SHP77 (cell line): ENCODE measurements at places on chromosomes 6 and 20.

GRCh38 chr6:22690446-22690845, 121.1 kb downstream of the HDGFL1 start:
- no peak for DNase-seq

GRCh38 chr20:35238735-35239134, 12.2 kb downstream of the MMP24 start:
- DNase-seq, result no peak

DNA sequence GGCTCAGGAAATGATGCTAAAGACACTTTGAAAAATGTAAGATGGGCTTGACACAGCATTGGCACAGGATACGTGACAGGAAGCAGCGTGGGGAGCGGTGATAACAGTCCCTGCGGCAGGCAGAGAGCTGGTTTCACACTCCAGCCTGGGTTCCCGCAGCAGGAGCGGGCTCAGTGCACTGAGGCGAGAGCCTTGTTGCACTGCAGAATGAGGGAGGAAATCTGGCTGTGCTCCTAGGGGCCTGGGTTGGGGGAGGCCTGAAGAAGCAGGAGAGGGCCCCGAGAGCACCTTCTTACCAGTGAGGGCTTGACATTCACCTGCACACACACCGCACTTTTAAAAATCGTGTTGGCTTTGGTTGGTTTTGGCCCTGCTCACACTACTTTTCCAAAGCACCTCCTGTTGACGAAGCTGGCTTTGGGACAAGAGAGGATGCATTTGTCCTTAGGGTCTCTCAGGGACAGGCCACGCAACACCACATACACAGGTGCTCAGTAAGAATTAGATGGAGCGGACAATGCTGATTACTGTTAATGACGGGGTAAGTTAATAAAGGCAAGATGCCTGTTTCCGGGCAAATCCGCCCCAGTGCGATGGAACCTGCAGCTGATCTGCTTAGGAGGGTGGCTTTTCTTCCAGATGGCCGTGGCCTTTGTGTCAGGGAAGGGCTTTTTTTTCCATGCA, 49.4 kb upstream of the ARMC2 start:
- DNase-seq, result no peak

DNA sequence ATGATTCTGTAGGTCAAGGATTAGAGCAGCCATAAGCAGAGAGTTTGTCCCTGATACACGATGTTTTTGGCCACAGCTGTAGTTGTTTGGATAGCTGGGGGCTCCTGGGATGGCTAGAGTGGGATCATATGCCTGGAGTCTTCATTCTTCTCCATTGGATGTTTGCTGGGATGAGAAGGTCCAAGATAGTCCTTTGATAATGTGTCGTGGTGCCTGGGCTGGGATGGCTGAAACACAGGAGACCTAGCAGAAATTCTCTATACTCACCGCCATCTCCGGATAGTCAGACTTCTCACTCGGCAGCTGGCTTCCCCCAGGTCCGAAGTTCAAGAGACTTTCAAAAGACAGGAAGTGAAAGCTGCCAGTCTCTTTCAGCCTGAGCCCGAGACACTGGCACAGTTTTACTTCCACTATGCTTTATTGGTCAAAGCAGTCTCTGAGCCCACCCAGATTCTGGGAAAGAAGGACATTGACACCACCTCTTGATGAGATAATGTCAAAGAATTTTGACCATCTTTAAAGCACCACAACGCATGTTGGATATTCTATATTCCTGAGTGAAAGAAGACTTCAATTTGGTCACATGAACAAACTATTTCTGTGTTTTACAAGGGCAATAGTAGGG, 16.0 kb downstream of the MARCKS start:
- DNase-seq, result no peak

DNA sequence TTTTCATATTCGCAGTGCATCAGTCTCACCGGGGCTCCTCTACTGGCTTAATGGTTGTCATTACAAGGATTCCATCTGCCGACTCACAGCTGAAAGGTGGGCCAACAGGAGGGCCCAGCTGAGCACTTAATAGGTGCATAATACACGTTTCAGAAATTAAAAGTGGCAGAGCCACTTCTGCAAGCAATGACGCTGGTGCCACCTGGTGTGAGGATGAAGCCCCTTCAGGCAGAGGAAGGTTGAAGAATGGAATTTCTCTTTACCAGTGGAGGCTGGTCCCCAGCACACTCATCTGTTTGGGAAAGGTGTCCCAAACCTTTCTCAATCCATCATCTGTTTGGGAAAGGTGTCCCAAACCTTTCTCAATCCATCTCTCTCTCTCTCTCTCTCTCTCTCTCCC, 8.2 kb upstream of the STMND1 start:
- no peak for DNase-seq

DNA sequence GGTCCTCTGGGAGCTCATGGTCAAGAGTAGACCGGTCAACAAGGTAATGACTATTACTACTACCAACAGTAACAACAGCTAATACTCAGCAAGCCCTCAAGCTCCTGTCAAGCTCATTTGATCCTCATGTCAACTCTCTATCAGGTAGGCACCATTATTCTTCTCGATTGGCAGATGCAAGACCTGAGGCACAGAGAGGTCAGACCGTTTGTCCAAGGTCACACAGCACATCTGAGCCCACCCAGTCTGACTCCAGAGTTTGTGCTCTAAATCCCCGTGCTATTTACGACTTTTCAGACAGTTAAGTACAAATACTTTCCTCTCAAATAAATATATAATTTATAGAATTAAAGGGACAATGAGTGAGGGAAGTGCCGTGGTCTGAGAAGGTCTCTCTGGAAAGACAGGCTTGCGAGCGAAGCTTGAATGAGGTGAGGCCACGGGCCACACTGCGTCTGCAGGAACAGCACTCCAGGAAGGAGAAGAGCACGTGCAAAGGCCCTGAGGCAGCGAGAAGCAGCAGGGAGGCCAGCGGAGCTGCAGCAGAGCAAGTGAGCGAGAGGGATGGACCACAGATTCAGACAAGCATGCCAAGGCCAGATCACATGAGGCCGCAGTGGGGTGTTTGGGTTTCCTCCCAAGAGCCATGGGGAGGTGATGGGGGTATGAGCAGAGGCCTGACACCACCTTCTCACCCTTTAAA, 117.3 kb downstream of the PREX1 start:
- DNase-seq, result no peak

GRCh38 chr20:35651958-35652357, 12.7 kb downstream of the CPNE1 start:
- DNase-seq, result no peak

DNA sequence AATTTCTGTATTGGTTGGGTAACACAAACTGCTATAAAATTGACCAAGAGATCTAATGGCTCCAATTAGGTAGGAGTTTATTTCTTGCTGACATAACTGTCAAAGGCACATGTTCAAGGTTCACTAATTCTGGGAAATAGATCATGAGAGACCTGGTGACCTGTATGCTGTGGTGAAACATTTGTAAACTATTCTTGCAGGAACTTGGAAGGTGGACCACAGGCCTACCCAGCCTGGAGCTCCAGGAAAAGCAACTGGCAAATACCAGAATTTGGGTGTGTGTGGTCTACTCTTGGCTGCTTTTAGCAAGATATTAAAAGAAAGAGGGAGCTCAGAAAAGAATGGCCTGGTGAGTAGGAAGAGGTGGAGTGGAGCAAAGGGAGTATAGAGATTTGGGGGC, 184.6 kb downstream of the QKI start:
- no peak for DNase-seq

- no peak for DNase-seq
These were observed 88.6 kb downstream of the PDE10A start for GRCh38 chr6:165574220-165575157.

- DNase-seq, result no peak
These were observed 19.2 kb downstream of the PHACTR3 start for GRCh38 chr20:59623583-59623982.

DNA sequence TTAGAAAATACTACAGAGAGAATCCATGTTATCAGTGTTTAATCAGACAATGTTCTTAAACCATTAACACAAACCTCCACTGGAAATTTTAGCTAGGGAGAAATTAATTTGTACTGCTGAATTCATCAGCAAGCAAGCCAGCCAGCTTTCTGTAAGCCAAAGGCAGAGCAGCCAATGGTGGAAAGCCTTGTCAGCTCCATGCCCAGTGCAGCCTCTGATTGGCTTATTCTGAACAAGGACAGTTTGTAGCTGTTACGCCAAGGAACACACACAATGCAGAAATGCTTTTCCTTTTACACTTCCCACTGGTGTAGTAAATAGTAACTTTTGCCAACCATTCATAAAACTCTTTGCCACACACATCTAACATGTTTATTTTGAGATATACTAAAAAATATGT, 265.0 kb downstream of the TENT5A start:
- no peak for DNase-seq

DNA sequence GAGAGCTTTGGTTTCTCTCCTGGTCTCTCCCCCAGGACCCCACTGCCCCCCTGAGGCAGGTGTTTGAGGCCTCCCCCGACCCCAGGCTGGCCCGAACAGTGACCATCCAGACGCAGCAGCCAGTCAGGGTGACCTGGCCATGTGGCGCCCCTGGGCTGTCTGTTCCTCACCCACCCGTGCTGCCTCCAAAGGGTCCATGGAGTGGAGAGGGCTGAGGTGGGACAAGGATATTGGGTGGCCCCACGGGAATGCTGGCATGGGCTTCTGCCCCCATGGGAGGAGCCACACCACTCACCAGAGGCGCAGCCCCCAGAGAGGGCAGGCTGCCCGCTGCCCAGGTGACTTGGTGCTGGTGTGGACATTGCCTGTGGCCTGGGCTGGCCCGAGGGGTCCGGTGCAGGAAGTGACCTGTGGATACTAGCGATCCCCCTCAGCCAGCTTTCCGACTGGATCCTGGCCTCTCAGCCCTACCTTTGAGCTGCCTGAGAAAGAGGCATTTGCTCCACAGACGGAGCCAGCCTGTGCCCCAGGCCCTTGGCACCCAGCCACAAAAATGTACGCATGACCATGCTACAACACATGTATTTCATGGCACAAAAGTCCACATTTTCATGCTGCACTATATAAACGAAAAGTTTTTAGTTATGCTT, 50.8 kb downstream of the BCAS4 start:
- DNase-seq, result no peak

- no peak for DNase-seq
These were observed 5.0 kb downstream of the ADTRP start for GRCh38 chr6:11773581-11773980.

GRCh38 chr6:69179681-69180080, 544.6 kb downstream of the ADGRB3 start:
- peak; percentile 30 for DNase-seq

GRCh38 chr6:51927450-51927849, 160.0 kb downstream of the PKHD1 start:
- no peak for DNase-seq

- DNase-seq, result no peak
These were observed 439.1 kb upstream of the NOX3 start for GRCh38 chr6:155894758-155895157.

- DNase-seq, result no peak
These were observed 11.5 kb upstream of the GLP1R start for GRCh38 chr6:39037082-39037508.

- no peak for DNase-seq
These were observed 38.0 kb upstream of the SCGN start for GRCh38 chr6:25614052-25614451.

- no peak for DNase-seq
These were observed 43.6 kb downstream of the NFATC2 start for GRCh38 chr20:51498765-51499540.

DNA sequence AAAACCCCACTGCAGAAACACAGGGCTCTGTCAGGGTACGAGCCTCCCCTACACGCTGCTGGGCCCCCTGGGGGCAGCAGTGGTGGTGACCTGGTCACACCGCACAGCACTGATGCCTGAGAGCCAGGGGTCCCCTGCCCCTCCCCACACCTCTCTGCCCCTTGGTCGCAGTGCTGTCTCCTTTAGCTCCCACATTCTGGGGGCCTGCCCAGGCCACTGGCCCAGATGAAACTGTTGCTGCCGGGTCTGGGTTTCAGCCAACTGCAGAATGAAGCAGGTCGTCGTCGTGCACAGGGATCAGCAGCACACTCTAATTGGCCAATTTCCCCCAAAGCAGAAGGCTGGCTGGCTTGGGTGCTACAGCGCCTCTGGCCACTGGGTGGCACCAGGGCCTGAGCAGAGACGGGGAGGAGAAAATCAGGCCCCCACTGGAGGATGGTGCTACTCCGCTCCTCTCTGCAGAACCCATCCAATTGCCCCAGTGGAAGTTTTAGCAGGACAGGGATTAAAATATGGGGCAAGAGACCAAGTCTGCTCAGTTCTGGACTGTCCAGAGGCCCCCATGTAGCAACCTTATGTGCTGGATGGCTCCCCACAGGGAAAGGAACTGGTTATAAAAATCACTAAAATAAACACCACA, 26.1 kb downstream of the DIDO1 start:
- peak; percentile 83 for DNase-seq

- no peak for DNase-seq
These were observed 364.3 kb upstream of the ID4 start for GRCh38 chr6:19472850-19473249.

- no peak for DNase-seq
These were observed 69.0 kb downstream of the CEP57L1 start for GRCh38 chr6:109164331-109164730.

DNA sequence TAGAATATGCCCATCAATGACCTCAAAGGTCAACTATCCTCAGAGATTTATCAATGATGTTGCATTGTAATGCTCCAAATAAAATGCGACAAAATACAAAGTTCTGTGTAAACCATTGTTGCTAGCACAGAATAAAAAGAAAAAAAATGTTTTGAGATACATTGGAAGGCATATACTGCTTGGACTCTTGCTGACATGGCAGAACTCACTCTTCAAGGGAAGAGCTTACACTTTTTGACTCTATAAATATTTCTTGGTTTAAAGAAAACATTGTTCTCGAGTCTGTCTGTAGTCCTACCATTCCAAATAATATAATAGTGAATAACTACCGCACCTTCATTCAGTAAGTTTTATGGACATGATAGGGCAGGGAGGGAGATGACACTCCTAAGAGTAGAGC, 178.7 kb upstream of the RSPO3 start:
- DNase-seq, result no peak

DNA sequence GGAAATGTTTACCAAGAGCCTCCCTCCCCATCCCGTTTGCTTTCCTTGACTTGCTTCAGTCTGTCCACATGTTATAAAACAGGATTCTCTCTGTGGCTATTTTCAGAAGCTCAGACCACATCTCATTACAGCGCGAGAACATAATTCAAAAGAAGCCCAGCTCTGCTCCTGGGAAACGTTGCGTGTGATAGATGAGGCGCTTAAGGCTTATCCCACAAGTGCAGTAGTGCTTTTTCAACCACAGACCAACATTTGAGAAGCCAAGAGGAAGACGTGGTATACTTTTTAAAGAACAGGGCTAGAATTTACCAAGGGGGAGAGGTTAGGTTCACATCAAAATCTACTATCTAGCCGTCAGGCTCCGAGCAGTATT, 239.5 kb downstream of the SLC24A3 start:
- no peak for DNase-seq

DNA sequence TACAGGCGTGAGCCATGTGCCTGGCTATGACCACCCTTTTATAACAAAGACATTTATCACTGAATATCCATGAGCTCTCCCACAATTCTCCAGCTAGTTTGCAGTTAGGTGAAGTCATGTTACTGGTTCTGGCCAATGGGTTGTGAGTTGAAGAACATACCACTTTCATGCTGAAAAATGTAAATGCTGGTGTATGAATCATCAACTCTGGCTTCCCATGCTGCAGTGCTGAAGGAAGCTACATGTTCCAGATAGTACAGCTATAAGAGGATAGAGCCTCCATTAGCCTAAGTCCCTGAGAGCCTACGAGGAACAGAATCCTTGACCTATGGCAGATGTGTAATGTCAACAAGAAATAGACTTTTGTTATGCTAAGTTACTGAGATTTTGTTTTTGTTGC, 180.4 kb downstream of the BTBD9 start:
- DNase-seq, result no peak

- DNase-seq, result peak; percentile 85
These were observed 18.2 kb upstream of the OCSTAMP start for GRCh38 chr20:46568570-46569129.

GRCh38 chr6:137915790-137916189, 48.7 kb downstream of the TNFAIP3 start:
- no peak for DNase-seq
